ENCODE measurements at places on chromosomes 5 and 9.

GRCh38 chr9:73412874-73413273 is 261.2 kb downstream of the ANXA1 start:
- no peak for DNase-seq

GRCh38 chr5:123696921-123697341 is 185.0 kb downstream of the CSNK1G3 start:
- DNase-seq: no peak

DNA sequence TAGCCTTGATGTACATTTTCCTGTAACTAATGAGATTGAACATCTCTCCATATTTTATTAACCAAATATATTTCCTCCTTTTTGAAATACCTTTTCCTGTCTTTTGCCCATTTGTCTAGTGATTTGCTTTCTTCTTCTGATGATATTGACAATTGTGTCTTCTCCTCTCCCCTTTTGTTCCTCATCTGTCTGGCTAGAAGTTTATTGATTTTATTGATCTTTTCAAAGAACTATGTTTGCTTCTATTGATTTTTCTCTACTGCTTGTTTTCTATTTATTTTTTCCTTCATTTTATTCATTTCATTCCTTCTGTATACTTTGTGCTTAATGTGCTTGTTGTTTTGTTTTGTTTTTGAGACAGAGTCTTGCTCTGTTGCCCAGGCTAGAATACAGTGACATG is 181.4 kb upstream of the SMIM23 start:
- no peak for DNase-seq

GRCh38 chr5:98700730-98701129 is 72.7 kb upstream of the RGMB start:
- no peak for DNase-seq

DNA sequence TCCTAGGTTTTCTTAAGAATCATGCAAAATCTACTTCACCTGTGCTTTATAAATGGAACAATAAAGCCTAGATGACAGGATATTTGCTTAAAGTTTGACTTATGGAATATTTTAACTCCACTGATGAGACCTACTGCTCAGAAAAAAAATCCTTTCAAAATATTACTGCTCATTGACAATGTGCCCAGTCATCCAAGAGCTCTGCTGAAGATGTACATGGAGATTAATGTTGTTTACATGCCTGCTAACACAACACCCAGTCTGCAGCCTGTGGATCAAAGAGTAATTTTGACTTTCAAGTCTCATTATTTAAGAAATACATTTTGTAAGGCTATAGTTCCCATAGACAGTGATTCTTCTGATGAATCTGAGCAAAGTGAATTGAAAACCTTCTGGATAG is 889.6 kb downstream of the CDH18 start:
- no peak for DNase-seq

DNA sequence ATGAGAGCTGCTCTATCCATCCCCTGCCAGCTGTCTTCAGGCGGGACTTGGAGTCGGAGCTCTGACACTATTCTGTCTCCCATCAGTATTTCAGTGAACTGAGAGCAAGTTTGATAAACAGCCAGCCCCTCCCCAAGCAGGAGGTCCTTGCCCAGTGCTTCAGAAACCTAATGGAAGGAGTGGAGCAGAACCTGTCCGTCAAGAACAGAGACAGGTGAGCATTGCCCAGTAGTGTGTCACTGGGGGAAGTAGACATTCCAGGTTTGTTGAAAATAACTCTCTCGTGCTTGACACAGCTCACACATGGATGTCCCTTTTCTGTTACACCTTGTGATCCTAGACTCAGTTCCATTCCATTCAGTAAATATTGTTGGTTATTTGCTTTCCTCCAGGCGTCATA is 13.2 kb upstream of the TLX3 start:
- no peak for DNase-seq

DNA sequence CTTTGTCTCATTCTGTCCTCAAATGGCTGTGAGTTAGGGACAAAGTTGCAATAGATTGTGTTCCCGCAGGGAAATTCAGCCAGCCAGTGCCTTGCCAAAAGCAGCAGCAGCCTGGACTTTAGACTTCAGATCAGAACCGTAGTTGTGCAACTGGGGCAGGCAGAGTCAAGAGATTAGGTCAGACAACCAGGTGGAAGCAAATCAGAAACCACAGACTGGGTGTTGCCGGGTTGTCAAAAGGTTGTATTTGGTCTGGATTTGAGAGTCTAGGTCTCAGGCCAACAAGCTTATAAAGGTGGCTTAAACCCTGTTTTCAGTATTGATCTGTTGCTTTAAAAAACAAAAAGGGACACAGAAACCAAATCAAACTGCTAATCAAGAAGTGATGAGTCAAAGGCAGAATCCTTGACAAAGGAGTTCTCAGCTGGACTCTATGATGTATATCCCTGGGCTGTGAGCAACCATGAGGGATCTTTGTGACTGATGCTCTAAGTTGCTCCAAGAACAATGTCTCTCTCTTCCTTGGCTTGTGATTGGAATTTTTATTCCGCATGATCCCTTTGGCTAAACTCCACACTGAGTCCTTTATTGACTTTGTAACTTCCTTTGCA is 20.9 kb downstream of the RFK start:
- DNase-seq: no peak

GRCh38 chr9:136927343-136928271 is 16.9 kb downstream of the FBXW5 start:
- no peak for DNase-seq

GRCh38 chr5:116557669-116558271 is 16.9 kb downstream of the SEMA6A start:
- DNase-seq: no peak

- no peak for DNase-seq
Observed at GRCh38 chr5:84228266-84228665, 156.4 kb downstream of the EDIL3 start.

GRCh38 chr5:155434681-155435080 is 421.1 kb downstream of the KIF4B start:
- no peak for DNase-seq

DNA sequence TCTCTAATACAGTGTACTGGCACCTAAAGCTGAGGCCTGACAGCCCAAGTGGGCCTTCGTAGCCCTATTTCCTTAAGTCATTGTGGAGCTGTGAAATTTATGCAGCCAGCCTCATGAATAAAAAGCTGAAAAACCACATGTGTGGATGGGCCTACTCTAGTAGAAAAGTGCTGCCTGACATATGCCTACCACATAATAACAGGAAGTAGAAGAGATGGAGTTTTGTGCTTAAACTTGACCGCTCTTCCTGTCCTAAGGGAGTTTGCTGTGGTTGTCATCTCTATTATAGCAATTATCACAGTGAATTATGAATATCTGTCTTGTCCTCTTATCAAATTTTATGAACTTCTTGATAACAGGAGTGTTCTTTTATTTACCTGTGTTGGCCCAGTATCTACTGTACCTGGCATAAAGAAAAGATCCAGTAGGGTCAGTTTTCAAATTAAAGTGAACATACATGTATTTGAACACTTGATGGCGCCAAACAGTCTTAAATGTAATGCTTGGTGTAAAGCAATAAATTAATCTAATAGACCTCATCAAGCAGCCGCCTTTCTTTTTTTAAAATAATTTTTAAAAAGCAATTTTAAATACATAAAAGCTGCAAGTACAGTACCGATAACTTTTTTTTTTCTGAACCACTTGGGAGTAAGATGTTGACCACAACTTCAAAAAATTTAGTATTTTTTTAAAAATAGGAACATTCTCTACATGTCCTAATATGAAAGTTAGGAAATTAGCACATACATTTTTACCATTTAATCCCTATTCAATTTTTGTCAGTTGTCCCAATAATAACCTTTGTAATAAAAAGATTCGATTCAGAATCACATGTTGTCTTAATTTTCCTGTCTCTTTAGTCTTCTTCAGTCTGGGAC is 51.0 kb downstream of the FKTN start:
- no peak for DNase-seq

DNA sequence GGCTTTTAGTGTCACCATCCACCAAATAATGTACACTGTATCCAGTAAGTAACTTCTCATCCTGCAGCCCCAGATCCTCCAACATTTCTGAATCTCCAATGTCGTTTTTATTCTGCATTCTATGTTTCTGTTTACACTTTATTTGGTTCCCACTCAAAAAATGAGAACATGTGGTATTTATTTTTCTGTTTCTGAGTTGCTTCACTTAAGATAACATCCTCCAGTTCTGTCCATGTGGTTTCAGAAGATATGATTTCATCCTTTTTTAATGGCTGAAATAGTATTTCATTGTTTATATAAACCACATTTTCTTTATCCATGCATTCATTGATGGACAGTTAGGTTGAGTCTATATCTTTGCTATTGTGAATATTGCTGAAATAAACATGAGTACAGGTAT is 677.3 kb upstream of the FTMT start:
- DNase-seq: no peak

- no peak for DNase-seq
Observed at GRCh38 chr9:1759009-1759408, 256.1 kb upstream of the SMARCA2 start.

GRCh38 chr5:3382782-3383181 is 212.8 kb upstream of the IRX1 start:
- DNase-seq: no peak

- no peak for DNase-seq
Observed at GRCh38 chr9:109399258-109399767, 78.5 kb upstream of the EPB41L4B start.

GRCh38 chr9:73615557-73615956 is 463.9 kb downstream of the ANXA1 start:
- no peak for DNase-seq

GRCh38 chr5:137442660-137443059 is 56.5 kb downstream of the SPOCK1 start:
- no peak for DNase-seq

Data from activated CD4-positive, alpha-beta T cell treated with anti-CD3 and anti-CD28 coated beads, Interleukin-2, amount 50 U/mL, for 1 hour (primary cell).